ENCODE measurements at places on chromosomes 7 and 10.
A peak's percentile ranks its signal among the peaks of the same experiment; 100 is the strongest.

- no peak for DNase-seq
Observed at GRCh38 chr7:88477976-88478375, 171.3 kb upstream of the STEAP4 start.

- no peak for DNase-seq
Observed at GRCh38 chr10:119821182-119821581, 51.5 kb downstream of the MCMBP start.

DNA sequence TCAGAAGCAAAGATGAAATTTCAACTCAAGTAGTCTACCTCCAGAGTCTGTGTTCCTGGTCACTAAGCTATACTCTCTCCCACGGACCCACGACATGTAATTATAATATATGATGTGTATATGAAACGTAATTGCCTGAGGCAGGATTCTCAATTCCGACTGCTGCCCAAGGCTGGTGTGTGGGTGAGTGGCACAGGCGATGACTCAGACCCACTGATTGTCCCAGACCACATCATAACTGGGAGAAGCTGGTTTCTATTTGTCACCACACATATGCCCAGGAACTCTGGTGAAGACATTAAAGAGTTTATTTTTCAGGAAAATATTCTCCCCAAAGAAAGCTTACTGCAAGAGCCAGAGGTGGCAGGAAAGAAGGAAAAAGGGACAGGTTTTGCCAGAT, 219.3 kb downstream of the JAZF1 start:
- no peak for DNase-seq

DNA sequence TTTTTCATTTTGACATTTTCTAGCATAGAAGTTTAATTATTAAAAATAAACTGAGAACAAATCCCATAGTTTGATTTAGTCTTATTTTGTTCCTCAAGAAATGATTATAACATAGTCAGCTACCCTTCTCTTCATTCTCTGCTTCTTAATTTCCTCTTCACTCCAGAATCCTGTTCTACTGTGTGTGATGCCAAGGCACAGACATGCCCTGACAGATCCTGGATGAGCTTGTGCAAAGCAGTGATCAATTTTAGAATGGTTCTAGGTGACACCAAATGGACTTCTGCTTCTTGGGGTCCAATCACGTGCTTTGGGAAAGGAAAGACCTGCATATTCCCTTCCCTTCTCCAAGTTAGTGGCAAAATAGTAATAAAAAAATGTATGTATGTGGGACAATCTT, 665.6 kb downstream of the MAGI2 start:
- no peak for DNase-seq

- no peak for DNase-seq
Observed at GRCh38 chr10:12420530-12421120, 71.3 kb downstream of the CAMK1D start.

GRCh38 chr7:76292213-76292573, 10.3 kb upstream of the HSPB1 start:
- no peak for DNase-seq

DNA sequence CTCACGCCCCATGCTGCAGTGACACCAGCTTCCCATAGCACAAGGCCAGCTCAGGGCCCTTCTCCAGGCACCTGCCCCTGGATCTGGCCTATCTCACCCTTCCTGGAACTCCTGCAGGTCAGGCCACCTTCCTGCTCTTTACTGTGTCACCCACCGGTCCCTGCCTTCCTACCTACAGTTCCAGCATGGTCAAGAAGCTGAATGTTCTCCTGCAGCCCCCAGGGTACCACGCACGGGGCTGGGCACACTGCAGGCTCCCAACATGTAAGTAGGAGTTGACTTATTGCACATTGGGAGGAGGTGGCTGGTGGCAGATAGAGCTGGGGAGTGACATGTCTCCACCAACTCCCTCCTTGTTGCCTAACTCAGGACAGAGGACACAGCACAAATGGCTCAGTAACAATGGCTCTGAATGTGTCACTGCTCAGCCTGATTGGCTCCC, 14.5 kb downstream of the ITPRIP start:
- no peak for DNase-seq

DNA sequence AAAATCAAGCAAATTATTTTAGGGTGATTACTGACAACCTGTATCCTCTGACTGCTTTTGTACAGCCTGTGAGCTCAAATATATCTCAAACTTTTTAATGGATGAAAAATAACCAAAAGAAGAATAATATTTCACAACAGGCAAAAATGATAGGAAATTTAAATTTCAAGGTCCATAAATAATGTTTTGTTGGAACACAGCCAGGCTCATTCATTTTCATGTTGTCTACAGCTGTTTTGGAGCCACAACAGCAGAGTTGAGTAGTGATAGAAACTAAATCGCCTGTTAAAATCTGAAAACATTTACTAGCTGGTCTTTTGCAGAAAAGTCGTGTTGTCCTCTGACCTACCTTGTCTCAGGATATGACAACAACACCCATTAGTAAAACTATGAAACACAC, 75.9 kb downstream of the GLI3 start:
- DNase-seq: no peak

GRCh38 chr7:24949884-24950283, 30.1 kb downstream of the OSBPL3 start:
- DNase-seq: no peak

DNA sequence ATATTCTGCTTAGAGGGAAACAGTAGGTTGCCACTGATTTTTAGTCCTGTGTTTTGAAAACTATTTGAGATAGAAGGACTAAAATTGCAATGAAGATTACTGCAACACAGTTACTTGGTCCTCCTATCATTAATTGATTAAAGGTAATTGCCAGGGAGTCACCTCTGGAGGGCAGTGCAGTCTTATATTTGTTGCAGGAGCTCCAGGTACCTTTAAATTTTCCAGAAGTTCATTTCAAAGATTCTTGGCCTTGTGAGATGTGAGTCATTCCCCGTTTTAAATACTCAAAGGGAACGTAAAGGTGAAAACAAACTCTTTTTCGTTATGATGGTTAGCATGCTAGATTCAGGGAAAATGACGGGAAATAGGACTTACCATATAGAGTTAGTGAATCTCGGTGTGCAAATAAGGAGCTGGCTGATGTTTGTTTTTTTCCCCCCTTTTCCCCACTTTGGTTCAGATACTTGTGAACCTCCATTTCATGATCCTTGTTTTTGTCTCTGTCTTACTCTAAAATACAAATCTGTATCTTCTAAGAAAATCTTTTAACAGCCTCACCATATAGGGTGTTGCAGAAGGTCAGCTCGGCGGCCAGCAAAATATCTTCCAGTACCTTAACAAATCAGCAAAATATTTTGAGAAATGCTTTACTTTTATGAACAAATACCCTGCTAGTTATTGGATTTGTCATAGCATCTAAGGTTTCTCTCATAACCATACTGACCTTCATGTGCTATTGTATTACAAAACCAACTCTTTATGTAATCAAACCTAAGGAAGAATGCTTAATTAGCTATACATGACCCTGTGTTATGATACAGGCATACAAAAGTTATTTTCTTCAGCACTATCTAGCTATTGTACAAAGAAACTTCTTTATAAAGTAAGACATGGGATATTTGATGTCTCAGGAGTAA, 143.0 kb upstream of the HDAC9 start:
- DNase-seq: no peak

- DNase-seq: no peak
Observed at GRCh38 chr7:135774284-135774683, 25.7 kb upstream of the FAM180A start.

DNA sequence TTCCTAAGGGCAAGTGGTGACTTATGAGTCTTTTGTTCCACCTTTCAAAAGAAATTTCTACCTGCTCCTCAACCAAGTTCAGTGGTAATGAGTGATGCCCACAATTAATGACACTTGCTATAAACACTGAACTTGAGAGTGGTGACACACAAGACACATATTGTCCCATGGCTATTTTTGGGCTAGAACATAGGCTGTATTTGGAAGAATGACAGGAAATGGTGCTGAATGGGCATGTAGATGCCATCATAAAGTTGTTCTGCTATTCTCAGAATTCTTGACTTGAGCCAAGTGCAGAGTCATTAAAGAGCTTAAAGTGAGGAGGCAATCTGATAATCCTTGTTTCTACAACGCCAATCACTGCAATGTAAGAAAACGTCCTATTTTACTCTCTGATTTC, 313.3 kb downstream of the AGMO start:
- DNase-seq: no peak

DNA sequence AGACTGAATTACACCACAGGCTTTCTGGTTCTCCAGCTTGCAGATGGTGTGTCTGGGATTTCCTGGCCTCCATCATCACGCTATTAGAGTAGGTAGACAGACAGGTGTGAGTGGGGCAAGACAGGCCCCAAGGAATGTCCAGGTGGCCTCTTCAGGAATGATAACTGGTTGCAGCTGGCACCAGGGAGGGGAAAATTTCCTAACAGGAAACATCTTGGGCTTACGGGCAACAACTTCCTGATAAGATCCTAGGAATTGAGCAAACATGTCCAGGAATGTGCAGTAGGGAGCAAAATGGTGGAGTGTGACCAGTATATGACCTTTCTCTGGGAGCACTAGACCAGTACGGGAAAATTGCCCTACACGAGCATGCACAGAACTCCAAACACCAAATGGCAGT, 11.3 kb downstream of the XRCC2 start:
- DNase-seq: no peak

DNA sequence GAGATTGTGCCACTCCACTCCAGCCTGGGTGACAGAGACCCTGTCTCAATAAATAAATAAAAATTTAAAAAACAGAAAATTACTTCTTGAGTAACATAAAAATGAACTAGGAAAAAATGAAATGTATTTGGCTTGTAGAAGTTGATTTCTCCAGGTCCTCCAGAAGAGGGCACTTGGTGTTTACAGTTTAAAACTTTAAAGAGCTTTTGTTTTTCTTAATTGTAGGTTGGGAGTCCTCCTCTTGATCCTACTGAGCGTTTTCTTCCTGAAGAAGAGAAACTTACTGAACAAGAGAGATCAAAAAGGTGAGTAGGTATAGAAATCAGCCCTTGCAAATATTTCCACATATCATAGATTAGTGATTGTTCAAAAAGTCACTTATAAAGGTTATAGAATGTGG, 16.2 kb downstream of the KIFBP start:
- no peak for DNase-seq

DNA sequence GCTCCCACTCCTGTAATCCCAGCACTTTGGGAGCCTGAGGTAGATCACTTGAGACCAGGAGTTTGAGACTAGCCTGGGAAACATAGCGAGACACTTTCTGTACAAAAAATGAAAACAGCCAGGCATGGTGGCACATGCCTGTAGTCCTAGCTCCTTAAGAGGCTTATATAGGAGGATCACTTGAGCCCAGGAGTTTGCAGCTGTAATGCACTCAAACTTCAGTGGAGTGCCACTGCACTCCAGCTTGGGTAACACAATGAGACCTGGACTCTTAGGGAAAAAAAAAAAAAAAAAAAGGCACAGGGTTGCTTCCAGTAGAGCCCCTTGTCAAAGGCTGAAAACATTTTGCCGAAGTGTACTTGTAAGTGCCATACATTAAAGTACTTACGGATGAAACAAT, 195.3 kb downstream of the PHTF2 start:
- no peak for DNase-seq

- DNase-seq: no peak
Observed at GRCh38 chr7:81487516-81487915, 282.3 kb downstream of the HGF start.

- no peak for DNase-seq
Observed at GRCh38 chr7:128123291-128124037, 92.2 kb upstream of the LRRC4 start.

- DNase-seq: peak; percentile 82
Observed at GRCh38 chr7:135557455-135558336, at the start of gene NUP205. Gene NUP205 (plus strand): TSS chr7:135557917. CDS start chr7:135557945, 28 bp downstream.

DNA sequence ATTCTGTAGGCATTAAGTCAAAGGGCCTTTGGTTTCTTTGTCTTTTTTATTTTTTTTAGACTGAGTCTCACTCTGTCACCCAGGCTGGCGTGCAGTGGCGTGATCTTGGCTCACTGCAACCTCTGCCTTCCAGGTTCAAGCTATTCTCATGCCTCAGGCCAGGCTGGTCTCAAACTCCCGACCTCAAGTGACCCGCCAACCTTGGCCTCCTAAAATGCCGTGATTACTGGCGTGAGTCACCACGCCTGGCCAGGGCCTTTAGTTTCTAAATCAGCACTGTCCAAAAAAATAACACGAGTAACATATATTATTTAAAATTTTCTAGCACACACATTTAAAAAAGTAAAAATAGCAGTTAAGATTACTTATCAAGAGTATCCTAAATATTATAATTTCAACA, 11.1 kb upstream of the ACSL5 start:
- no peak for DNase-seq

Data from activated CD4-positive, alpha-beta T cell treated with anti-CD3 and anti-CD28 coated beads, Interleukin-2, amount 50 U/mL, for 24 hours (primary cell).